ENCODE measurements at places on chromosomes 3 and 15.
A peak's percentile ranks its signal among the peaks of the same experiment; 100 is the strongest.

- DNase-seq, result no peak
Measured at GRCh38 chr3:195956577-195956976, 48.2 kb upstream of the TNK2 start.

- DNase-seq, result no peak
Measured at GRCh38 chr3:81621277-81621676, 140.2 kb downstream of the GBE1 start.

GRCh38 chr3:194212161-194212844 lies 76.4 kb downstream of the HES1 start:
- no peak for DNase-seq

DNA sequence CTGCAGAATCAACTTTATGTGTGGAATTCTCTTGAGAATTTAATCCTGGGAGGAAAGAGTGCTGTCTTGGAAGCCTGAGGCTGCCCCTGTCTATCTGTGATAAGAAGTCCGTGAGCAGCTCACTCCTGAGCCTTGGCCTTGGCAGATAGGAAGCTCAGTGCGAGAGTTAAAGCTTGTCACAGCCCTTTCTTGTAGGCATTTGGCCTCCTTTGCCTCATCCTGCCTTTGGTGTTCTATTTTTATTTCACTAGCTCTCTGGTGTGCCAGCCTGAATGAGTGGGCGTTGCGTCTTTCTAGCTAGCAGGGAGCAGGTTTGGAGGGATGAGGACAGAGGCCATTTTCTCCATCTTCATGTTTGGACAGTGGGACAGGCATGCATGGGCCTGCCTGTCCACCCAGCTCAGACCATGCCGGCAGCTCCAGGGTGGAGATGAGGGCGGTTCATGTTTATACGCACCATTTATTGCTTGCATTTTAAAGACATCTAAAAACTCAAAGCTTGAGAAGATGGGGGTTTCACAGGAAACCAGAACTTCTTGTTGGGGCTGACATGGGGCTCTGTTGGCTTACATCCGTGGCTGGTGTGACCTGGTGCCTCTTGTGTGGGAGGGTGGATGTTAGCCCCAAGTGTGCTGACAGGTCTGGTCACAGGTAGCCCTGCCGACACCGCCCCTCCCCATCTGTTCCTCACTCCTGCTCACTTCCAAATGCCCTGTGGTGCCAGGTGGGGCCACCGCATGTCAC lies 29.8 kb downstream of the IRAK2 start:
- no peak for DNase-seq

DNA sequence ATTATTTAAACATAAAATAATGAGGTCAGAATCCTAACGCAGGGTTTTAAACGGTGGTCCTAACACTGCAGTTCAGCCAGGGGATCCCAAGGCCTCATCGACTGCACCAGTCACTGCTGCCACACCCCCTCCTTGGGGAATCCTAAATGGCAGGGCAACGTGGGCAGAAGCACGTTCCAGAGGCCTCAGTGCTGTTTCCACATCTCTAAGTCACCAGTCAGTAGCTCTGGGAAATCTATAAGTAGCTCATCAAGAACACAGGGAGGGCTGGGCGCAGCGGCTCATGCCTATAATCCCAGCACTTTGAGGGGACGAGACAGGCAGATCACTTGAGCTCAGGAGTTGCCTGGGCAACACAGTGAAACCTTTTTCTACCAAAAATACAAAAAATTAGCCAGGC lies 47.5 kb downstream of the PRTG start:
- no peak for DNase-seq

DNA sequence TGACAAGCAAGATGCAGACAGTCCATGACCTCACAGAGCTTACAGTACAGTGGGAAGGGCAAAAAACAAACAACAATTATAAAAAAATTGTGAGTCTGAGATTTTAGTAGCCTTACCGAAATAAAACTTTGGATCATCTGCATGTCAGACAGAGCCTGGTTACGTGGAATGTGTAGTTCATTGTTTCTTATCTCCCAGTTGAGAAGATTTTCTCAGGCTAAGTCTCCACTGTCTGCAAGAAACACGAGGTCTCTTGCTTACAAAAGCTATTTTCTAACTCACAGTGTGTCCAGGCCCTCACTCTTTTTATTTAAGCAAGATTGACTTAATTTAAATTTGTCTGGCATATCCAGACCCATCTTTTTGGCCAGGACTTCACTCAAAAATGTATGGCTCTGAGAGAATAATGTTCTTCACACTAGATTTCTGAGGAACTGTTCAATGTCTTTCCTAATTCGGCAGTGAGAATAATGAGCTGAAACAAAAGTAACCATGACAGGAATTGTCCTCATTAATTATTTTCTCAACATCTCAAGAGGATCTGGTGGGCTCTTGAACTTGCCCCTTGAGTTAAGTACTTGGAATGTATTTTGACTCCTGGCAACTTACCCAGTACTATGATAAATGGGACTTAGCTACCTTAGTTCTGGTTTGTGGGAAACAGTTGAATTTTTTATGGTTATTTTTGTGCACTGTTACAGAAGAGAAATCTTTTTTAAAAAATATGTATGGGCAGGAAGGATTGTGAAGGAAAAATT lies 265.1 kb upstream of the COL8A1 start:
- no peak for DNase-seq

- DNase-seq, result no peak
Measured at GRCh38 chr3:193883551-193883950, 252.4 kb upstream of the HES1 start.

- no peak for DNase-seq
Measured at GRCh38 chr3:149371001-149371722, 6.3 kb downstream of the TM4SF1 start.

DNA sequence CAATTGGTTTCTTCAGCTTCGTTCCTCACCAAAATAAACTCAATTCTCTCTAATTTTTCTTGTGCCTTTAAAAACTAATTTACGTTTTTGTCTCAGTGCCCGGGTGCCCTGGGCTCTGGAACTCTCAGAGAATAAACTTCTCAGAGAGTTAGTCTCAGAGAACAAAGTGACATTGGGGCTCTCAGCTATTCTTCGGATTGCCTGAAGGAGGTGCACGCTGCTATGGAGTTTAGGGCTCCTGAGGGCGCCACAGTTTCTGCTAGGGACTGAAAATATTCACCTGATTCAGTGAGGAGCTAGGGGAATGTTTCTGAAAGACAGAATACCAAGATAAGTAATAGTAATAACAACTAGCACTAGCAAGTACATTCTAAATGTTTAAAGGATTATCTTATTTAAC lies 22.7 kb downstream of the ZIC4 start:
- DNase-seq, result no peak

DNA sequence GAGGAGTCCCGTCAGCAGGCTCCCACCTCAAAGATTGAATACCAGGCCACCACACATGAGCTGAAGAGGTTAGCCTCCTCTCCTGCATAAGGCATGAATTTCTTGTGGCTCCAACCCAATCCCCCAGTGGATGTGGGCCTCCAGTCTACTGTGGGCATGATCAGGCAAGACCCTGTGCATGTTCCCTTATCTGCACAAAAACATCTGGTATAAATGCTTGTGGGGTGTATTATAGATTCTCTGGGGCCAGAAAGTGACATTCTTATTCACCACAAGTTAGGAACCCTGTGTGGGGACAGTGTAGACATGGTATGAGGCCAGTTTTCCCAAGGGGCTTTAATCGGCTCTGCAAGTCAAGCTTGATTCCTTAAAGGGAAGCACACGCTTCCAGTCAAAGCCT lies 18.2 kb upstream of the UBP1 start:
- no peak for DNase-seq

- DNase-seq, result no peak
Measured at GRCh38 chr3:155704061-155704460, 40.8 kb downstream of the PLCH1 start.

GRCh38 chr3:195394024-195394423 lies 48.8 kb downstream of the ACAP2 start:
- no peak for DNase-seq

DNA sequence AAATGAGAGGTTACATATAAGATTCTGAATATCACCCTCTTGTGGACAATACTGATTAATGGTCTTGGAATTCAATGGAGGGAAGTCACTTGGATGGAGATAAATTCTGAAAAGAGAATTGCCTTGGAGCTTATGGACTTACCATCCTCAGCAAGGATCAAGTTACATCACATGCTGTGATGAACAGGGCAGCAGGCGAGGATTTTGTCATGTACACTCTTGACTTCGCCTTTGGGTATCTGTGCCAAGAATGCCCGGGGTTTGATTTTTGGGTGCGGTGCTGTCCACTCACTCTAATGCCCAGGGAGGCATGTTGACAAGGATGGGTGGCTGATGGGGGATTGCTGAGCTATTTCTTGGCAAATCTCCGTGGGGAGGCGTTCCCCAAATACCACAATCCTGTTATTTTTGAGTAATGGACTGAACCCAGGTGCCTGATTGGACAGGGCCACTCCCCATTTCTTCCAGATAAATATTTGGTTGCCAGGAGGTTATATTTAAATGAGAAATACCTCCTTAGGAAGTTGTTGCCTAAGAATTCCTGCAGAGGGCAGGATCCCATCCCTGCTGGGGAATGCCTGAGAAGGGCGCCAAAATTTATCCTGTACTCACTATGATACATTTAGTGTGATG lies 96.3 kb downstream of the TPRG1 start:
- DNase-seq, result peak; percentile 96

DNA sequence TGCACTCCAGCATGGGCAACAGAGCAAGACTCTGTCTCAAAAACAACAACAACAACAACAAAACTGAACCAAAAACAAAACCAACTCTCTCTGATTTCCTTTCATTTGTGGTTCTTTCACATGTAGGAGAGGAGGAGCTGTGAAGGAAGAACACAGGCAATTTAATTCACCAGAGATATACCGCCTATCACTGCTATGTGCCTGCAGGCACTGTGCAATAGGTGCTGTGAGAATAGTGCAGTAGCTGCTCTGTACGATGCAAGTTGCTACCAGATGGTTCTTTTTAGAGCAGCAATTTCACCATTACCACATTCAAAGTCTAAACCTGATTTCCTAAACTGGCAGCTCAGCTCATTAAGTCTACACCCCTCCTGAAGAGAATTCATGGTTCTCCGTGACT lies 11.3 kb upstream of the PROK2 start:
- DNase-seq, result no peak

- DNase-seq, result no peak
Measured at GRCh38 chr3:123285479-123285878, 83.7 kb downstream of the SEC22A start.

Measured in HS-27A (cell line).